ENCODE measurements at places on chromosomes 4 and X.
A peak's percentile ranks its signal among the peaks of the same experiment; 100 is the strongest.

- DNase-seq, result no peak
Measured at GRCh38 chr4:52372269-52372668, 286.8 kb downstream of the USP46 start.

- no peak for DNase-seq
Measured at GRCh38 chr4:73589887-73590801, 30.1 kb downstream of the RASSF6 start.

DNA sequence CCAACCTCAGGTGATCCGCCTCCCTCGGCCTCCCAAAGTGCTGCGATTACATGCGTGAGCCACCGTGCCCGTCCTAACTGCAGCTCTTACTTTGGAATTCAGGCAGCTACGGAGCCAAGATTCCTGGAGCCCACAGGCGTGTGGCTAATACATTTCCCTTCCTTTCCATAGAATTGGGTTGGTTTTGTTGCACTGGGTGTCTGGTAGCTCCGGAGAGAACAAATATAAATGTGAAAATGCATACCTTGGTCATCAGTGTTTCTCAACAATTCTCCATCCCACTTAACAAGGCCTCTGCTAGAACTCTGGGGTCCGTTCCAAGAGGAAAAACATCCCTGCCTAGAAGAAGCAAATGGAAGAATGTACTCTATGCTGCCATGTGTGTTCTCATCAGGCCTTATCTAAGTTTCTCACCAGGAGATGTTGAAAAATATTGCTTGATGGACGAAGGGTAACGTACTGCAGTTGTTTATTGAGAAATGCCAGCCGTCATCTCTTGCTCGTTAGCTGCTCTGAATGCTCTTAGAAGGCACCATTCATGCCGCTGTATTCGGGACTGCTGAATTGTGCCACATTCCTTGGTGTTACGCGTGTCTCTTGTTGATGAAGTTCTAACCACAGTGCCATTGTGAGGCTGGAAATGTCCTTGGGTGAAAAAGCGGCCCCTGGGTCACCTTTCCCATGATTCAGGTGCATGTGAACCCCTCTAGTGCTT is 50.5 kb upstream of the CD99 start:
- no peak for DNase-seq

- DNase-seq, result no peak
Measured at GRCh38 chr4:159269116-159269515, 166.2 kb downstream of the RAPGEF2 start.

DNA sequence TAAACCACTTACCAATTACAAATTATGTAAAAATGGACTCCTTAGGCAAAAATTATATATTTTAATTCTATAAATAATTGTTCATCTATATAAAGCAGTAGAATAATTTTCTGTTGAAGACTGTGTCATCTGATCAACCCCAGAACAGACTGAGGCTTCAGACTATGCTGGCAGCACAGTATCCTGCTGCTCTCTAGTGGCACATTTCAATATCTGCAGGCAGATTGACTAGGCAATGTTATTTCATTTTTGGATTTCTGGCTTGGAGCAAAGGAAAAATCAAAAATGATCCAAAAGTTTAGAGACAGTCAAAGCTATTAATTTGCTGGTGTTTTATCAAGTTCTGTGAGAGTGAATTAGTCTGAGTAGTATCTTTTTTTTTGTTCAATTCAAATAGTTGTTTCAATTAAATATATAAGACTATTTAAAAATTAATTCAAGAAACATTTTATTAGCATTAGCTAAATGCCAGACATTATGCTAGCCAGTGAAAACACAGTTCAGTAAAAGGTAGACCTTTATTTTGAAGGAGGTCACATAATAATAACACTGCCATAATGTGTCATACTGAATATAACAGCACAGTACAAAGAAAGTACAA is 21.3 kb upstream of the SULT1E1 start:
- DNase-seq, result peak; percentile 20

DNA sequence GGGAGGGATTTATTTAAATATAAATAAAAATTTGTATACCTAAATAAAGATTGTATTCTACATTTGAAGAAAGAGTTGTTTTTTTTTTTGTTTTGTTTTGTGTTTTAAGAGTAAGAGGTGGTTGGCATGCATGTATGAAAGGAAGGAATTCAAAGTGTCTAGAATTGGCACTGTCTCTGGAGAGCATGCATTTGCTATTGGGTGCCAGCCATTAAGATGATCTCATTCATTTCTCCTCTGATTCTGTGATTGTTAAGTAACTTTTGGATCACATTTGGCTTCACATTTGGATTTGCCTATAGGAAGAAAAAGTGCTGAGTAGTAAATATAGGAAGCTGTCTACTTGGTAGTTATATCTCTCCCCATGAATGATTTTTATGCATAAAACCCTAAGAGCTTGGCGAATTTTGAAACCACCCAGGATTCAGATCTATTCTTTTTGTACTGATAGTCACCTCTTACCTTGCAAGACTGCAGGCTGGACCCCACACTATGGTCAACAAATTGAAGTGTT is 7.8 kb upstream of the BOD1L1 start:
- no peak for DNase-seq

DNA sequence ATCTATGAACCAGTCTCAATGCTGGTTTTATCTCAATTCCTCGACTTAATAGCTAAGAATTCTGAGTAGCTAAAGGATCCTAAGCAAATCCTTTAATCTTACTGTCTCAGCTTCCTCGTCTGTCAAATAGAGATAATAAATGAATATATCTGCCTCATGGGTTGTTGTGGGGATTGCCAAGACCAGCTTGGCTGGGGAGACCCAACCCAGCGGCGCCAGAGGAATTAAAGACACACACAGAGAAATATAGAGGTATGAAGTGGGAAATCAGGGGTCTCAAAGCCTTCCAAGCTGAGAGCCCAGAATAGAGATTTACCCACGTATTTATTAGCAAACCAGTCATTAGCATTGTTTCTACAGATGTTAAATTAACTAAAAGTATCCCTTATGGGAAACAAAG is 41.9 kb downstream of the SLC34A2 start:
- DNase-seq, result no peak

DNA sequence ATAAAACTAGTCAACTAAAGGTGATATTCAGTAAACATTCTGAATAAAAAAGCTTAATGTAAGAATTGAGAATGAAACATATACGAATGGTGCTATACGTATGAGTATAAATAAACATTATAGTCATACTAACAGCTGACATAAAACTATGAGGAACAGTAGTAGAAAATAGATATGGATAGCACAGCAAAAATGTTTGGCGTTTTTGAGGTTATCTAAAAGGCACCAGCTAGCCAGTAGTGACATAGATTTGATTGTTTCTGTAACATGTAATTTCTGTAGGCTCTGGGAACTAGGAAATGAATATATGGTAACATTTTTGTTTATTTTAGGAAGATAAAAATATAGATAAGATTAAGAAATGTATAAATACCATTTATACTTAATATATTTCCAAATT is 69.3 kb downstream of the SNX25 start:
- no peak for DNase-seq

DNA sequence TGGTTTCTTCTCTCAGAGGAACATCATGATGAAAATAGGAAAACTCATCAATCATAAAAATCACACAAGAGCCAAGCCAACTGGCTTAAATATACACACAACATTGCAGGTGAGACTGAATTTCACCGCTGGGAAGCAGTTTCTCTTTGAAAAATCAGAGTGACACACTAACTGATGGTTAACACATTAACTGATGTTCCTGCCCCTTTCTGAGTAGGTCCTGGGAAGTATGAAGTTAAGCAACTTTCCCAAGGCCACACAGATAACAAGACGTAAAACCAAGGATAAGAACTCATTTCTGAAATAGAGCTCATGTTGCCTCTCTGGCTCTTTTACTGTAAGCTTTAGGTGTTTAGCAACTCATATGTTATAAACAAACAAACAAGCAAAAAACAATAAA is 813.7 kb upstream of the HS3ST1 start:
- DNase-seq, result no peak

DNA sequence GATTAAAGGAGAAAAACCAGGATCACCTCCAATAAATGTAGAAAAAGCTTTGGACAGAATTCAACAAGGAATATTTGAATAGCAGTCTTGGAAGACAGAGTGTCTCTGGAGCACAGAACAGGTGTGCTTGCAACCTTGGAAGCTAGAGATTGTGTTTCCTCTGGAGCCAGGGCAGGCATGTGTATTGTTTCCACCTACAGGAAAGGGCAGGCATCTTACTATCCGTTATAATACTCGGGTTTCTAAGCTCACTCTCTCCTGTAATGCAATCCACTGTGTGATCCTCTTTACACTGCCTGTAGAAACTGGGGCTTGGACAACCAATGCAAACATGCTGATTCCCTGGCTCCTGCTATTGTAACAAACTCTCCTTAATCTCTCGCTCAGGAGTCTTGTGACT is 14.4 kb downstream of the CCDC110 start:
- no peak for DNase-seq

- no peak for DNase-seq
Measured at GRCh38 chrX:129719931-129720530, 18.7 kb upstream of the XPNPEP2 start.

GRCh38 chr4:187135878-187136277 is 412.2 kb upstream of the FAT1 start:
- no peak for DNase-seq

DNA sequence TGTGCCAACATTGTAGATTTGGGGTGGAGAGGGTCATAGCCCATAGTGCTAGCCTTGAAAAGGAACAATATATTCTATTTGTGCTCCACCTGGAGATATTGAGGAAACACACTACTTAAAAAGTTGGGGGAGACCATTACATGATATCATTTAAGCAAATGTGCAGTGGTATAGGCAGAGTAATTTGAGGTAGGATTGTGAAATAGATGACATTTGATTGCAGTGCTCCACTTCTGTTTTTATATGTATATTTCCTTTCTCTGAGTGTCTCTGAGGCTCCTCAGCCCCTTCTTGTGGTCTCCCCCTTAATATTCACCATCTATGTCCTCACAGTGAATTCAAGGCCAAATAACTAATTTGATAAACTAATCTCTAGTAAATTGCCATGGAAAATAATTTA is 85.6 kb upstream of the NMU start:
- DNase-seq, result no peak

DNA sequence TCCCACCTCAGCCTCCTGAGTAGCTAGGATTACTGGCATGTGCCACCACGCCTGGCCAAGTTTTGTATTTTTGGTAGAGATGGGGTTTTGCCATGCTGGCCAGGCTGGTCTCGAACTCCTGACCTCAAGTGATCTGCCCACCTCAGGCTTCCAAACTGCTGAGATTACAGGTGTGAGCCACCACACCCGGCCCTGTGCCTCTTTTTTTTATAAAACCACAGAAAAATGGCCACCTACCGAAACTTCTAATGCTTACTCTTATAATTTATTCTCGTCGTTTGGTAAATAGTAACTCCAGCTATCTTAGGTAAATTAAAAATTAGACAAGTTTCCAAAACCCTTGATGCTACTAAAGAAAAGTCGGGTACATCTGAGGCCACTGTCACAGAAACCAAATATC is 54.4 kb downstream of the IRF2 start:
- DNase-seq, result no peak

- no peak for DNase-seq
Measured at GRCh38 chr4:56622176-56622575, 58.9 kb downstream of the HOPX start.

- no peak for DNase-seq
Measured at GRCh38 chrX:137363559-137363958, 202.4 kb upstream of the ZIC3 start.

DNA sequence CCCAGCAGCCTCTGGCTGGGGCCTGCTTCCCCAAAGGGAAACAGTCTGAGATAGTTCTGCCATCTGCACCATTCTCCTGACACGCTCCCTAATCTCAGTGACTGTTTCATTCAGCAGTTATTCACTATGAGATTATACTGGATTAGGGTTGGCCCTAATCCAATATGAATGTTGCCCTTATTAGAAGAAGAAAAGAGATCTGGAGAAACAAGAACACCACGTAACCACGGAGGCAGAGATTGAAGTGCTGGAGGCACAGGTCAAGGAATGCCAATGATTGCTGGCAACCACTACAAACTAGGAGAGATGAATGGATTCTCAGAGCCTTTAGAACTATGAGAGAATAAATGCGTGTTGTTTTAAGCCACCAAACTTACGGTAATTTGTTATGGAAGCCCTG is 7.4 kb downstream of the ACOX3 start:
- no peak for DNase-seq

DNA sequence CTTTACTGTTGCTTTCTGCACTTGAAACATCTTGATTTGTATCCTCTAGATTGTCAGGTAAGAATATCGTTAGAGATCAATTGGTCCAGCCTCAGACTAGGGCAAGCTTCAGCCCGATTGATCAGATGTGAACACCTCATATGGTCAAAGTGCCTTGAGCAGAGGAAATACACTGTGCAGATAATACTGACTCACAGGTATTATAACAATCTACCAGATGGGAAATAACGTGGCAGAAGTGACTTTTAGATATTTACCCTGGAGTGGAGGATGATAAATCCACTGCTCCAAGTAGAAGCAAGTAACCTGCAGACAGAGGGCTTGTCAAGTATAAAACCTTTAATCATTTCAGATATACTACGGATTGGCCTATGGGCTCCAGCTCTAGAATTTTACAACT is 17.9 kb downstream of the VEGFC start:
- DNase-seq, result no peak

GRCh38 chr4:156021298-156021697 is 67.6 kb upstream of the CTSO start:
- DNase-seq, result no peak

DNA sequence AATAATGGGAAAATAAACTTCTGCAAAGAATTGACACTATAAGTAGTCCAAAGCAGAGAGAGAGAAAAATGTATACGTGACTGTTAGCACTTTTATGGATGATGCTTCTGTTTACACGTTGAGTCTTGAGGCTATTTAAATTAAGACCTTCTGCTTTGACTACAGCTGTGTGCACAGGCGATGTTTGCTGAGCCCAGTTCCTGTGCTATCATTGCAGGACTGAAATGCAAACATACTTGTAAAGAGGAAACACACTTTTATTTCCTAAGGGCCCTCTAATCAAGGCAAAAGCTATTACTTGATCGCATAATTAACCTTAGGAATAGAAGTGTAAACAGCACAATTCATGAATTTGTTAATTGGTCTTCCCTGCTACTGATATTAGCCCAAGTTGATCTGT is 226.9 kb downstream of the FBXW7 start:
- no peak for DNase-seq

- DNase-seq, result no peak
Measured at GRCh38 chrX:130264573-130264972, 4.1 kb downstream of the ZNF280C start.

GRCh38 chrX:65900850-65901844 is 138.7 kb downstream of the VSIG4 start:
- DNase-seq, result no peak

DNA sequence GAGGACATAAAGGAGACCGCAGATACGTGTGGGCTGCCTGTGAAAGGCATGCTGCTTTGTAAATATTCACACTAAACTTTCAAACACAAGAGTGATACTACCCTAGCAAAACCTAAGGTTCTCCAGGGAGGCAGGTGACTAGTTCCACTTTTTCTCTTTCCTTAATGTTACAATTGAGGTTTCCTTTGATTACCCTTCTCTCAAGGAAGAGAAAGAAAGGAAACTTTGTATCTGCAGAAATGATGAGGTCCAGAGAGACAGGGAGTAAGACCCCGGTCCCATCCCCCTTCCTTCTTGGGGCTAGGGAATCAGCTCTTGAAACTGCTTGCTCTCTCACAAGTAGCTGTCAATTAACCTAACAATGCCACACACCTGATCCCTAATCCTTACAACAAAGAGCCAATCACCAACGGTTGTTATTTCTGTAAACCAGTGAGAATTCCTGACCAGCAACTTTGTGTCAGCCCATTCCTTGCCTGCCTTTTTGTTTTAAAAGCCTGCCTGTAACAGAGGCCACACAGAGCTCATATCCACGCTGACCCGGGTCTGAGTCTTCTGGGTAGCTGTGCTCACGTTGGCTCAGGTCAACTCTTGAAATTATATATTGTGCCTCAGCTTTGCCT is 754.8 kb upstream of the FRG1 start:
- DNase-seq, result no peak

Measured in amniotic stem cell (primary cell).